GM13977 (cell line): ENCODE measurements at places on chromosomes 12 and 14.

DNA sequence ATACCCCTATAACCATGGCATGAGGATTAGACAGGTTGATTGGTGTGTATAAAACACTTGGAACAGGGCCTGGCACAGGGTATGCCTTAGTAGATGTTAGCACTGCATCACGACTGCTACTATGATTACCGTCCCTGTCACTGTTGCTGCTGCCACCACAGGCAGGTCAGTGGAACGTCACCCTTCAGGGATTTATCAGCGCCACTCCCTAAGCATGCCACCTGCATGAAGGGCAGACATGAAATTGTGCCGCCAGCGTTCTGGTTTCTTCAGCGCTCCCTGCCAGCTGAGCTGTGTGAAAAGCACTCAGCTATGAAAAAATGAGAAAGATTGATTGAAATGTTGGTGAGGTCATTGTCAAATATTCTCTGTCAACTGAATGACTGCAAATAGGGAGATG, 477.0 kb downstream of the DPF3 start:
- no peak for DNase-seq

DNA sequence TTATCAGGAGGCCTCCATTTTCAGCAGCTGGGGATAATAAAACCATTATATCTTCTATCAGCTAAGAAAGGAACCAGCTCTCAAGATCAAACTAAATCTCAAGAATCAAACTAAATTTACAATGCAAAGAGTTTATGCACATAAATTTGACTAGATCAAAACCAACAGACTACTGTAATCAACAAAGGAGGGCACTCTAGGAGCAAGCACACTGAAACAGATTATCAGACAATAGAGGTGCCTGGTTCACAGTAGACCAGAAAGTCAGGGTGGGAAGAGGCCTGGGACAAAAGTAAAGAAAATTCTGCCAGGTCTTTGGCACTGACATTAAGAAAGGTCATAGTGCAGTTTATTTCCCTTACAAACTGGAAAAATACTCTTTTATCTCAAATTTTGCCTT, 61.0 kb downstream of the HECTD4 start:
- no peak for DNase-seq

GRCh38 chr12:127401536-127401935, 865.4 kb upstream of the TMEM132C start:
- DNase-seq: no peak

- DNase-seq: peak; percentile 8
Observed at GRCh38 chr14:70140614-70141013, 48.1 kb downstream of the SLC8A3 start.

GRCh38 chr12:115871714-115872113, 405.8 kb downstream of the MED13L start:
- DNase-seq: peak; percentile 31

GRCh38 chr12:98194591-98194990, 320.8 kb upstream of the TMPO start:
- DNase-seq: no peak

- DNase-seq: no peak
Observed at GRCh38 chr12:4987076-4988046, 56.3 kb upstream of the KCNA5 start.

- no peak for DNase-seq
Observed at GRCh38 chr12:79560225-79560889, 130.4 kb downstream of the PAWR start.

DNA sequence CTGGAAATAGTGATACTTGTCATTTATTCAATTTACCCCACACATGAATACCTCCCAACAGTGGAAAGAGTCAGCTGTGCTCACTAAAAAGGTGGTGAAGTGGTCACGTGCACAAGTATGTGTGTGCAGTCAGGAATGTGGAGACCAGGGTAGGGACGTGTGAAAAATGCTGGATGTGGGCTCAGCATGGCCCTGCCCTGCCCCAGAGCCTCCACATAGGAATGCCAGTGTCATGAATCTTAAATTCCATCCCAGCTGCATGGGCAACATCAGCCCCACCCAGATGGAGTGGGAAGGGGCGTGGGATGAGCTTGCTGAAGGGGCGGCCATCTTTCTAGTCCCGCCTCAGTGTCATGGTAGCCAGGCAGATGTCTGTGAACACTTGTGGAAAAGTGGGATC, 87.7 kb downstream of the C12orf75 start:
- DNase-seq: no peak
